ENCODE measurements at places on chromosomes 12 and 14.

- DNase-seq: no peak
These were observed 49.8 kb downstream of the SMUG1 start for GRCh38 chr12:54139019-54139418.

GRCh38 chr14:65052832-65053231 lies 49.5 kb downstream of the MAX start:
- DNase-seq: no peak

GRCh38 chr12:5488626-5488955 lies 56.7 kb downstream of the NTF3 start:
- DNase-seq: no peak

- no peak for DNase-seq
These were observed 174.5 kb upstream of the CNOT2 start for GRCh38 chr12:70068743-70069142.

Measured in NCI-H748 treated with DMSO at 0.1 percent for 48 hours (cell line).